ENCODE measurements at places on chromosomes 2 and 18. TPM values are rescaled to one million over a fixed set of nuclear protein-coding genes. Genes with fewer than 3 reads are reported as not detected.

- peak; percentile 1 for DNase-seq
- no peaks in the 10 kb centered on the region for H3K27me3 ChIP-seq
- no peaks in the 10 kb centered on the region for H3K36me3 ChIP-seq
- H3K4me1 ChIP-seq, result no peaks in the 10 kb centered on the region
Measured at GRCh38 chr18:41244591-41245037, 710.4 kb upstream of the PIK3C3 start.

GRCh38 chr2:65264821-65265670 lies 37.4 kb downstream of the ACTR2 start:
- H3K4me3 ChIP-seq, result no peak overlapping the region
- H3K36me3 ChIP-seq, result peaks cover 18% of the 10 kb centered on the region
- H3K4me1 ChIP-seq, result peaks cover 2% of the 10 kb centered on the region
- DNase-seq, result peak; percentile 91

- DNase-seq, result no peak
- H3K27ac ChIP-seq, result no peak overlapping the region
- H3K4me3 ChIP-seq, result no peak overlapping the region
- H3K4me1 ChIP-seq, result no peaks in the 10 kb centered on the region
Measured at GRCh38 chr2:54755641-54756326, 32.3 kb downstream of the EML6 start.

DNA sequence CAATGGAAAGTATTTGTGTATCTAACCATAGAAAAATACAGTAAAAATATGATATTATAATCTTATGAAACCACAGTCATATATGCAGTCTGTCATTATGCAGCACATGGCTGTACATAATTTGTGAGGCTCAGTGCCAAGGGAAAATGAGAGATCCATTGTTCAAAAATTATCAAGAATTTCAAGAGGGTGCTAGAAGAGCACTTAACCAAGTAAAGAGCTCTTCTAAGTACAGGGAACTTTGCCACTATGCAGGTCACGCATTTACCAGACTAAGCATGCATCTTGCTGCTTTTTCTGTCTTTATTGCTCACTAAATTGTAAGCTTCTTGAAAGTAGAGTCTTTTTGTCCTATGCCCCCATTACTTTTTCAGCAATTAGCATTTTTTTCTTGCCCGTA lies 438.0 kb downstream of the LRP1B start:
- no peak overlapping the region for H3K27ac ChIP-seq
- H3K36me3 ChIP-seq, result no peaks in the 10 kb centered on the region
- no peaks in the 10 kb centered on the region for H3K4me1 ChIP-seq
- DNase-seq, result no peak
- no peaks in the 10 kb centered on the region for H3K27me3 ChIP-seq

- H3K36me3 ChIP-seq, result peaks cover 7% of the 10 kb centered on the region
- no peaks in the 10 kb centered on the region for H3K27me3 ChIP-seq
- no peaks in the 10 kb centered on the region for H3K4me1 ChIP-seq
- no peak overlapping the region for H3K27ac ChIP-seq
Measured at GRCh38 chr18:13647761-13648160, 78.6 kb downstream of the FAM210A start.

- no peak overlapping the region for H3K4me3 ChIP-seq
- no peaks in the 10 kb centered on the region for H3K4me1 ChIP-seq
- DNase-seq, result no peak
- H3K27me3 ChIP-seq, result no peaks in the 10 kb centered on the region
- H3K36me3 ChIP-seq, result no peaks in the 10 kb centered on the region
Measured at GRCh38 chr2:227881866-227882517, 10.6 kb downstream of the DAW1 start.

DNA sequence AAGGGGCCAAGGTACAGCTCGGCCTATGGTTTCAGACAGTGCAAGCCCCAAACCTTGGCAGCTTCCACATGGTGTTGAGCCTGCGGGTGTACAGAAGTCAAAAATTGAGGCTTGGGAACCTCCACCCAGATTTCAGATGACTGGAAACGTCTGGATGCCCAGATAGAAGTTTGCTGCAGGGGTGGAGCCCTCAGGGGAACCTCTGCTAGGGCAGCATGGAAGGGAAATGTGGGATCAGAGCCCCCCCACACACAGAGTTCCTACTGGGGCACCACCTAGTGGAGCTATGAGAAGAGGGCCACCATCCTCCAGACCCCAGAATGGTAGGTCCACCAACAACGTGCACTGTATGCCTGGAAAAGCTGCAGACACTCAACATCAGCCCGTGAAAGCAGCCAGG lies 15.0 kb upstream of the DNAH7 start:
- no peaks in the 10 kb centered on the region for H3K36me3 ChIP-seq
- H3K4me3 ChIP-seq, result no peak overlapping the region
- H3K27ac ChIP-seq, result no peak overlapping the region
- no peaks in the 10 kb centered on the region for H3K4me1 ChIP-seq
- no peak for DNase-seq

- no peaks in the 10 kb centered on the region for H3K36me3 ChIP-seq
- no peak overlapping the region for H3K27ac ChIP-seq
Measured at GRCh38 chr2:11056614-11057013, 98.7 kb upstream of the SLC66A3 start.

GRCh38 chr2:128302011-128302743 lies 16.5 kb downstream of the HS6ST1 start:
- no peaks in the 10 kb centered on the region for H3K36me3 ChIP-seq
- H3K27ac ChIP-seq, result peak overlapping the region; percentile 69
- DNase-seq, result no peak

DNA sequence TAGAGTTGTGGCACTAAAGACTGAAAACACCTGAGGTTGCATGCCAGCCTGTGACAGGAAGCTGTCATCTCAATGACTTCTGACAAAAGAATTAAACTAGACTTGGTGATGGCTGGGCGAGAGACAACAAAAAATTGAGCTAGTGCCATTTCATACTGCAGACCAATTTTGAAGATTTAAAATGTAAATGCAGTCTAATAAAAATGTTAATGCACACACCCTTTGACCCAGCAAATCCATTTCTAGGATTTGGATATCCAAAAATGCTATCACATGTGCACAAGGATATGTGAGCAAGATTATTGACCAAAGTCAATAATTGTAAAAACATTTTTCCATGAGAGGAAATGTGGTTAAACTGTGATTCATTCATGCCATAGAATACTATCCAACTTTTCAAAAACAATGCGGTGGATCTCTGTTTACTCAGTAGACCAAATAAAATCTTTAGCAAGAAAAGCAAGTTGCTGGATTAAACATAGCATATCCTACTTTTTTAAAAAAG lies 5.6 kb downstream of the FBXO36 start:
- DNase-seq, result no peak
- H3K27ac ChIP-seq, result no peak overlapping the region
- no peak overlapping the region for H3K4me3 ChIP-seq
- no peaks in the 10 kb centered on the region for H3K27me3 ChIP-seq
- no peaks in the 10 kb centered on the region for H3K36me3 ChIP-seq

DNA sequence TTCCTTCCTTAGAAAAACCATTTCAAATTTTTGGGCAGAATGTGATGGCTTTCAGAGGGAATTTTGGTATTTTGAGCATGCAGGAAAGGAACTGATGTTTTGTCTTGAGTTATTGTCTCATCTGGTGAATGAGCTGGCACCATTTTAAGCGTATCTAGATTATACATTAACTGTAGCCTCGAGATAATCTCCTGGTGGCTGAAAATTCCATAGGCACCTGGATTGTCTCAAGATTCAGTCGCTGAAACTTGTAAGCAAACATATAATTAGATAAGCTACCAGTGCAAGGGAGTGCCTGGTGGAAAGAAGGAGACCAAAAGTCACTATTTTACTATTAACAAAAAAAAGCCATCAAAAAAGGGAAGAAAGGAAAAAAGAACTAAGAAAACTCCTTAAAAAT lies 687.8 kb upstream of the DDX18 start:
- no peaks in the 10 kb centered on the region for H3K27me3 ChIP-seq
- H3K4me3 ChIP-seq, result no peak overlapping the region
- no peak overlapping the region for H3K27ac ChIP-seq
- H3K4me1 ChIP-seq, result no peaks in the 10 kb centered on the region
- no peak for DNase-seq

DNA sequence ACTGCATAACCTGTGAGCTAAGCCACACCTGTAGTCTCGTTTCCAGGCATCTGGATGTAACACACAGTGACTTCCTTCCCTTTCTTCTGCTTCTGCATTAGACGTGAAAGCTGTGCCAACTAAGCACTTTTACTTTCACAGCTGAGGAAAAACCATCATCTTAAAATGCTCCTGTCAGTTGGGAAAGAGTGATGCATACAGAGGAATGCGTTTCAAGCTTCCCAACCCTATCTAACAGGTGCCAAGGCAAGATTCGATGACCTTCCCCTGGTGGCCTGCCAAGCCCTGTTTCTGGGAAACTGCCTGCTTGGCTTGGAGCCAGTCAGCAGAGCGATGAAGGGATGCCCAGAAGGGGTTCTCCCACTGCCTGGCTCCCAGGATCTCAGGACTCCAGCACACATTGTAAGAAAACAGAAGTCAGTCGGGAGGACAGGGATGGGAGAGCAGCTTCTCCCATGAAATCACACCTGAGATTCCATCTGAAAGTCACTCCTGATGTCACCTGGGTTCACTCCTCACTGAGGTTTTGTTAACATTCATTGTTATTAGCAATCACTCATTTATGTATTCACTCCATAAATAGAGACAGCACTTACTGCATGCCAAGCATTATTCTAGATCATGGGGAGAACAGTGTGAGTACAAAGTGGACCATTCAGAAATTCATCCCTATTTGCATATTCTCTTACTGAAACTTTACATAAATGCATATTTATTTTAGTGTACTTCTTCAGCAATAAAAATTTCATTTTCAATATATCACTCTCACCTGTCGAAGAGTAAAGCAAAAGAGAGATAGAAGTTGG lies 64.1 kb downstream of the DTNA start:
- H3K4me1 ChIP-seq, result peaks cover 15% of the 10 kb centered on the region

DNA sequence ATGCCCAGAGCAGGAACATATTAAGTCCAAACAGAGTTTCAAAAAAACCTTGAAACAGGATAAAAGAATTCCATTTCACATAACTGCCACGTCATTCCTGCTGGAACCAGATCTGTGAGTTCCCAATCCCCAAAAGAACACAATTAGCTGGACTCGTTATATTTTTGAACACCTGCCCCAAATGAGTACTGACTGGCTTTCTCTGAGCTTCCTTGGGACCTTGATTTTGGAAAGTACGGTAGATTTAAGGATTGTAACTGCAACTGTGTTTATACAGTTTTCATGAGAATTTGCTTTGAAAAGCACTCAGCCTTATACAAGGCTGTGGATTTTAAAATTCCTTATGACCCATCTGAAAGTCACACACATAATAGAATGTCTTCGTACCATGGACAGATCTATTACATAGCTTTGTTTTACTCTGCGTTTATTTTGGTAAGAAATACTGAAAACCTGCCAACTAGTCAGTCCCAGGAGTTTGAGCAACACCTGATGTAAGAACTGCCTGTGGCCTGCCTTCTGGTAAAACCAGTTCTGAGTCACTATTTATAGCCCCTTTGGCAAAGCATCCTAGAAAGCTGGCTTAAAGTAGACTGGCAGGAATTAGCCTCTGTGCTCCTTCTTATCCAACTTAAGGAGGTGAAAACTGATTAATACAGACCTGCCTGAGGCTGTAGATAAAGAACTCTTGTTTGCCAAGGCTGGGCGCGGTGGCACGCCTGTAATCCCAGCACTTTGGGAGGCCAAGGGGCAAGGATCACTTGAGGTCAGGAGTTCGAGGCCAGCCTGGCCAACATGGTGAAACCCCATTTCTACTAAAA lies 48.1 kb downstream of the MERTK start:
- H3K36me3 ChIP-seq, result no peaks in the 10 kb centered on the region
- H3K4me3 ChIP-seq, result no peak overlapping the region
- DNase-seq, result peak; percentile 71
- no peak overlapping the region for H3K27ac ChIP-seq
- no peaks in the 10 kb centered on the region for H3K4me1 ChIP-seq

The SH2D6 gene
- total RNA-seq, result 0.13 TPM

The NAT8 gene
- total RNA-seq, result not detected

The FTCDNL1 gene
- 2.6 TPM for total RNA-seq

The HOXD8 gene
- 13.9 TPM for total RNA-seq

The MFSD2B gene
- total RNA-seq, result 0.18 TPM

The ACYP2 gene
- total RNA-seq, result 16.7 TPM

The MDH1 gene
- 268 TPM for total RNA-seq

The CYBRD1 gene
- 111 TPM for total RNA-seq

The TNFRSF11A gene
- total RNA-seq, result 2.0 TPM
